HCT116 (cell line): ENCODE measurements at places on chromosomes 1 and 21.

GRCh38 chr1:153685544-153686340, 7.3 kb downstream of the NPR1 start:
- H3K4me1 ChIP-seq: no peaks in the 10 kb centered on the region
- H3K36me3 ChIP-seq: no peaks in the 10 kb centered on the region
- no peak overlapping the region for H3K4me3 ChIP-seq
- no peaks in the 10 kb centered on the region; the same call in 1 of the 2 replicates for H3K27me3 ChIP-seq
- no peak for DNase-seq

DNA sequence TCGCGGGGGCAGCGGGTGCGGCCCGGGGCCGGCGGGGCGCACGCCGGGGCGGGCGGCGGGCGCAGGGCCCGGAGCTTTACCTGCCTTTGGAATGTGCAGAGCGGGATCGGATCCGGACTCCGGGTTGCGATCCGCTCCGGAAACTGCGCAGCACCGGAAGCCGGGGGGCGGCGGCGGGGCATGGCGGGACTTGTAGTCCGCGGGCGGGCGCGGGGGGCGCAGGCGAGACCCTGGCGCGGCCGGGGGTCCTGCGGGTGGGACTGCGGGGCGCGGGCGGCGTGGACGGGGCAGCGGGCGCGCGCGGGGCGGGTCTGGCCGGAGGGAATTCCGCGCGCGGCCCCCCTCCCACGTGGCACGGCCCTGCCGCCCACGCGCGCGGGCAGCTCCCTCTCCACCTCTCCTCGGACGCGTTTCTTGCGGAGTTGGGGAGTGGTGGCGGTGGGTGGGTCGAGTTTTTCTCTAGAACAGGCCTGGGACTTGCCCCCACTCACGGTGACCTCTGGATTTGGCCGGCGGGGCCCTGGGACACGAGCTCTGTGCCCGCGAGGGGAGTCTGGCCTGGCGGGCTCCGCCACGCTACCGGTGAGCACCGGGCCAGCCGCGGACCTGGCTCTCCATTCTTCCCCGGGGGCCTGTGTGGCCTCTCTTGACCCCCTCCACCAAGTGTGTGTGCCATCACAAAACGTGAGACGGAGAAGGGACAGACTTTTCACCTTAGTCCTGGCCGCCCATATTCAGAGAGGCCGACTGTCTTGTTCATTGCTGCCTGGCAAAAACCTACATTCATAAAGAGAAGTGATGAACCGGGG, at the start of gene PRDM15:
Gene PRDM15, minus strand, starts transcription at position 155 of the 809 bp plus-strand sequence. CDS start 18,981 bp downstream, outside the sequence.
- DNase-seq: peak; percentile 60
- H3K36me3 ChIP-seq: no peaks in the 10 kb centered on the region
- peak within 1 kb of the TSS; percentile 77 for H3K4me3 ChIP-seq
- peaks cover 8% of the 10 kb centered on the region for H3K4me1 ChIP-seq
- peak within 1 kb of the TSS; percentile 94 for H3K27ac ChIP-seq

DNA sequence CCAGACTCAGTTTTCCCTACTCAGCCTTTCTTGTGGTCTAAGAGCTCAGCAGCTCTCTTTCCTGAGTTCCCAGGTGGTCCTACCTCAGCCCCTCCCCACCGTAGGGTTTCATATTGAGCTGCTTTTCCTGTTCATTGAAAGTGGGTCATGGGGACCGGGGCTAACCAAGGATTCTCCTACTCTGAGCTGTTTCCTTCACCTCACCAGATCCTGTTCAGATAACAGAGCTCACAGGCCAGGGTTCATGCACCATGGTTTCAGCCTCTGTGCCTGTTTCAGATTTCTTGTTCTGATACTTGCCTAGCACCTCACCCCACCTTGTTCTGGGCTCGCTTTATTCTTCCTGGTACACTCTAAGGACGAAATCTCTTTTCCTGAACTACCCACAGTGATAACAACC, 8.5 kb downstream of the UBQLN4 start:
- no peaks in the 10 kb centered on the region for H3K27me3 ChIP-seq
- no peak for DNase-seq
- H3K4me1 ChIP-seq: peaks cover 17% of the 10 kb centered on the region
- peaks cover 34% of the 10 kb centered on the region for H3K36me3 ChIP-seq

DNA sequence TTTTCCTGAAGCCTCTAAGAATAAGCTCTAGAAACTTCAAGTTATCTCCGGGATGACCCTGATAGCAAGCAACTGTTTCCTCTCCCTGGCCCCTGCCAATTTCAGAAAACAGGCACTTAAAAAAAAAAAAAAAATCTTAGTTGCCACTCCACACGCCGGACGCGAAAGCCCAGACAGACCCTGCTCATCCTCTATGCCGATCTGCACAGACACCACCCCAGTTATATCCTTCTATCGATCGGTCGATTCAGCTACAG, 1.7 kb downstream of the ANP32E start:
- H3K27ac ChIP-seq: peak overlapping the region; percentile 92
- H3K4me1 ChIP-seq: peaks cover 21% of the 10 kb centered on the region
- H3K27me3 ChIP-seq: no peaks in the 10 kb centered on the region

DNA sequence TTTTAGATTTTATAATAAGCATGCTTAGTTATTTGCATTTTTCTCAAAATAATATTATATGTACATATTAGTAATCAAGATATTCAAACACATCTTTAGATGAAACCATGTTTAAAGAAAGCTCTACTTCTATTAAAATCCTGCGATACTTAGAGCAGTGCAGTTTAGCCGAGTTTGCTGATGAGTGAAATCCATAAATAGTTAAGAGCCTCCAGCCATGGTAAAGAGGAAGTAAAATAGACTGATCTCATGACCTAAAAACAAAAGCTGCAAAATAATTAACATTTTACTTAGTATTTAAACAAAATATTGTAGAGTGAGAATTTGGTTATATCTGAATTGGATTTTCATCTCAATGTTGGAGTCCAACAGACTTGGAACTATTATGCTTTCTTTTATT, 147.4 kb upstream of the NRIP1 start:
- no peak overlapping the region for H3K4me3 ChIP-seq
- DNase-seq: no peak
- no peaks in the 10 kb centered on the region for H3K36me3 ChIP-seq
- peaks cover 3% of the 10 kb centered on the region; the same call in 1 of the 2 replicates for H3K4me1 ChIP-seq
- H3K27ac ChIP-seq: no peak overlapping the region

GRCh38 chr1:219500327-219500897, 112.5 kb downstream of the ZC3H11B start:
- H3K4me3 ChIP-seq: no peak overlapping the region
- H3K36me3 ChIP-seq: no peaks in the 10 kb centered on the region
- H3K27ac ChIP-seq: no peak overlapping the region
- no peaks in the 10 kb centered on the region for H3K27me3 ChIP-seq
- H3K4me1 ChIP-seq: no peaks in the 10 kb centered on the region
- DNase-seq: no peak

- peaks cover 38% of the 10 kb centered on the region for H3K27me3 ChIP-seq
- H3K36me3 ChIP-seq: no peaks in the 10 kb centered on the region
- no peaks in the 10 kb centered on the region for H3K4me1 ChIP-seq
- no peak overlapping the region for H3K27ac ChIP-seq
- DNase-seq: no peak
Measured at GRCh38 chr1:230464671-230465070, 38.5 kb upstream of the PGBD5 start.

DNA sequence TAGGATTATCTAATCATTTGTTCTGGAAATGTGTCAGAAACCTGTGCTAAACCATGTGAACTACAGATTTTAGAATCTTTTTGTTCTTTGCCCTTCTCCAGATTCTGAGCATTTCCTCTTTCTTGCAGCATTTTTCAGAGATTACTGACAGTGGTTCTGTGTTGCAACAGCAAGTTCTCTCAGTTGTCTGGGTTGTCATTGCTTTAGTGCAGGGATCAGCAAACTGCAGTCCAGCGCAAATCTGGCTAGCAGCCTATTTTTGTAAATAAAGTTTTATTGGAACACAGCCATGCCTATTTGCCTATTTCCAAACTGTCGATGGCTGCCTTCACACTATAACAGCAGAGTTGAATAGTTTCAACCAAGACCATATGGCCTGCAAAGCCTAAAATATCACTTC, 66.3 kb upstream of the LRRC8D start:
- H3K27ac ChIP-seq: no peak overlapping the region
- DNase-seq: no peak
- no peak overlapping the region for H3K4me3 ChIP-seq
- no peaks in the 10 kb centered on the region for H3K36me3 ChIP-seq
- no peaks in the 10 kb centered on the region for H3K4me1 ChIP-seq

DNA sequence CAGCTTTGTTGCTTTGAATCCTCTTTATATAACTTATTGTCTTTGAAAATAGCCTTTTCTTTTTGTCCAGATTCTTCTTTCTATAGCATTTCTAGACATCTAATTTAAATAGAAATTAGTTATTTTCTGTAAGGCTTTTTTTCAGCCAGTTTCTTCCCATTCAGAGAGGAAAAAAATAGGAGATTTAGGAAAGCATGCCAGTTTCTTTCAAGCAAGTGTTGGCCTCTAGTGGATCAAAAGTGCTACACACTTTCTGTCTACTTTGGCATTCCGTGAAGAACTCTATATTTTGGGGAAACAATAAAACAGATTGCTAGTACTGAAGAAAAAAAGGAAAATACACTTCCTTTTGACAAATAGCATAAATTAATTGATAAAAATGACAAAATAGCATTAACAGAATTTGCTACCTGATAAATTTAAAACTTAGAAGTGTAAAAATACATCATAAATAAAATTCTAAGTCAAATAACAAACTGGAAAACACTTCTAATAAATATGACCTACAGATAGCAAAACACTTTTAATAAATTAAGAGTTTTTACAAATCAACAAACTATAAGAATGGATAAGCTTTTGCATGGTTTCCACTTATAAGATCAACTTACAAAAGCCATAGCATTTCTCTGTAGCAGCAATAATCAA, 13.1 kb upstream of the EXO1 start:
- H3K4me3 ChIP-seq: no peak overlapping the region
- H3K4me1 ChIP-seq: no peaks in the 10 kb centered on the region
- DNase-seq: peak; percentile 26
- no peaks in the 10 kb centered on the region for H3K36me3 ChIP-seq
- H3K27ac ChIP-seq: no peak overlapping the region

DNA sequence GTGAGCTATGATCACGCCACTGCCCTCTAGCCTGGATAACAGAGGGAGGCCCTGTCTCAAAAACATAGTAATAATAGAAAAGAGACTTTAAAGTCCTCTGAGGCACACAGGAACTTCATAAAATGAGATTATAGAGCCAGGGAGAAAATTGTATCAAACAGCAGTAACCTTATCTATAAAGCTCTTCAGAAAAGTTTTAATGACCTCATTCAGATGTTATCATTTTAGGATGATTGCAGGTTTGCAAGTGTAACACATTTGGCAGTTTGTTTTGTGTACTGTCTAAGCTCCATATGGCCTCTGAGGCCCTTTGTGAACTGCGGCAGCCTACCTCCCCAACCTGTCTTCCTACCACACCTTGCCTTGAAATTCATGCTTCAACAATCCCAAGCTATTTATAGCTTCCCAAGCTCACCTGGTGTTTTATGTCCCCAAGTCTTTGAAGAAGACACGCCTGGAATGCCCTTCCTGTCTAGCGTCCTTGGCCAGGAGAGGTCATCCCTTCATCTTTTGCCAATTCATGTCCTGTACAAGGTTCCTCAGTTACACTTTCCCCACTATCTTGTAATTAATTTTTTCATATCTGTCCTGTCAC, 8.5 kb upstream of the AKNAD1 start:
- no peak overlapping the region for H3K27ac ChIP-seq
- no peak for DNase-seq
- no peaks in the 10 kb centered on the region for H3K36me3 ChIP-seq
- H3K27me3 ChIP-seq: no peaks in the 10 kb centered on the region

DNA sequence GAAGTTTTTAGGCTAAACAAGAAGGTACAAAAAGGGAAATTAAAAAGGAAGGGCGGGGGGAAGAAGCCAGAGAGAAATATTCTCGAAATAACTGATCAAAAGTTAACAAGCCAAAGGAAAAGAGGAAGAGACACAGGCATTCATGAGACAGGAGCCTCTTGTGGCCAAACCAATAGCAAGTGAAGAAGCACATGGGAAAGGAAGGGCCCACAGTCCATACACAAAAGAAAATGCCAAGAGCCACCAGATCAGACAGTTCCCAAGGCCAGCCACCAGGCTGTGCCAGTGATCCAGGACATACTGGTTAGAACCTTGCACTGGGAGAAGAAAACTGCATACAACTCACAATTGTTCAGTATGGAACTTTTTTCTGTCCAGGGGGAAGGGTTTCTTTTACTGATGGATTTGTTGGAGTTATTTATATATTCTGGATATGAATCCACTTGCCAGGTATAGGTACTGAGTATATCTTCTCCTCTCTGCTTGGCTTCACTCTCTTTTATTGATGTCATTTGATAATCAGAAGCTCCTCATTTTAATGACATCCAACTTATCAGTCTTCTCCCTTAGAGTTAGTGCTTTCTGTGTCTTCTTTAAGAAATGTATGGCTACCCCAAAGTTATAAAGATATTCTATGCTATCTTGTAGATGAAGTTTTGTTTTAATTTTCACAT, 76.8 kb downstream of the CD46 start:
- peaks cover 8% of the 10 kb centered on the region; the same call in 1 of the 2 replicates for H3K4me1 ChIP-seq
- H3K36me3 ChIP-seq: no peaks in the 10 kb centered on the region
- H3K4me3 ChIP-seq: no peak overlapping the region
- H3K27me3 ChIP-seq: no peaks in the 10 kb centered on the region
- no peak overlapping the region for H3K27ac ChIP-seq
- peak; percentile 73 for DNase-seq

DNA sequence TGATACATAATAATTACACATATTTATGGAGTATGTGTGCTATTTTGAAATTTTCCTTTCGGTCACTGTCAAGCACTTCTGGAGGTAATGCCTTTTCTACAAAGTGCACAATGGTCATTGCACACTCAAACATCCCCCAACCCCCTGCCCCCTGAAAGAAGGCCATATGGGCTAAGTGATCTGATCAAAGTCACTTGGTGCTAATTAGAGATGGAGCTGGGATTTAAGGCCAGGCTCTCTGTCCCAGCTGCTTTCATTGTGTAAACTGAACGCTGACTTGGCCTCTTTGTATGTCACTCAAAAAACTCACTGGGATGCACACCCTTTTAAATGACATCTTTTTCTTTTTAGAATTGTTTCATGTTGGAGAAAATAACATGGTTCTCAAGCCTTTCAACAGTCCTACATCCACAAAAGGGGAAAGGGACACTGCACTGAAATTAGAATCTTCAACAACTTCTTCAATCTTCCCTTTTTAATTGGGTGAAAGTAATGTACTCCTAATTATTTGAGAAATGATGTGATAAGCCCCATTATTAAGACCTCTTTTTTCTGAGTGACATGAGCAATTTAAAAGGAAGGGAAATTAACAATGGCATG, 149.2 kb downstream of the ST6GALNAC5 start:
- H3K27me3 ChIP-seq: no peaks in the 10 kb centered on the region
- DNase-seq: no peak
- H3K4me3 ChIP-seq: no peak overlapping the region

DNA sequence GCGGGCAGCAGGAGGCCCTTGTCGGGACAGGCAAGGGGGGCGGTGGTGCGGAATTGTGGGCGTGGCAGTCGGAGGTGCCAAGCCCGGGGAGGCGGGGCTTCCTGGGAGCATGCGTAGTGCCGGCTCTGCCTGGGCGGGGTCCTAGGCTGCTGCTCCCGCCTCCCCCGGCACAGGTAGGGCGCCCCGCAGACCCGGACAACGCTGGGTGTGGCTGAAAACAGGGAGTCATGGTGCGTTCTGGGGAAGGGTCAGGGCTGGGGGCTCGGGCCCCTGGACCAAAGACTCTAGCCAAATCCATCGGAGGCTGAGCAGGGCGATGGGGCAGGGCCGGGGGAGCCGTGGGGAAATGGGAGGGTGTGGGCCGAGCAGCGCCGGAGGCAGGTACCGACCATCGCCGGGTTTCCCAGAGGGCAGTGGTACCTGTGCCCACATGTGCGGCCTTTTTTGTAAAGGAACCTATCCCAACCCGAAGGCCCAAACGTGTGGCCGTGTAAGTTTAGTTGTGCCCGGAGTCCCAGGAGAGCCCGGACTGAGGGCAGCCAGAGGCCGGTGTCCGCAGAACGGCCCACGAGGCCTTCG, 231.9 kb downstream of the SDCCAG8 start:
- H3K27me3 ChIP-seq: no peaks in the 10 kb centered on the region
- H3K4me3 ChIP-seq: peak overlapping the region; percentile 66
- H3K36me3 ChIP-seq: no peaks in the 10 kb centered on the region
- peak; percentile 33 for DNase-seq
- H3K4me1 ChIP-seq: peaks cover 17% of the 10 kb centered on the region
